ENCODE measurements at places on chromosomes 12 and 14.

DNA sequence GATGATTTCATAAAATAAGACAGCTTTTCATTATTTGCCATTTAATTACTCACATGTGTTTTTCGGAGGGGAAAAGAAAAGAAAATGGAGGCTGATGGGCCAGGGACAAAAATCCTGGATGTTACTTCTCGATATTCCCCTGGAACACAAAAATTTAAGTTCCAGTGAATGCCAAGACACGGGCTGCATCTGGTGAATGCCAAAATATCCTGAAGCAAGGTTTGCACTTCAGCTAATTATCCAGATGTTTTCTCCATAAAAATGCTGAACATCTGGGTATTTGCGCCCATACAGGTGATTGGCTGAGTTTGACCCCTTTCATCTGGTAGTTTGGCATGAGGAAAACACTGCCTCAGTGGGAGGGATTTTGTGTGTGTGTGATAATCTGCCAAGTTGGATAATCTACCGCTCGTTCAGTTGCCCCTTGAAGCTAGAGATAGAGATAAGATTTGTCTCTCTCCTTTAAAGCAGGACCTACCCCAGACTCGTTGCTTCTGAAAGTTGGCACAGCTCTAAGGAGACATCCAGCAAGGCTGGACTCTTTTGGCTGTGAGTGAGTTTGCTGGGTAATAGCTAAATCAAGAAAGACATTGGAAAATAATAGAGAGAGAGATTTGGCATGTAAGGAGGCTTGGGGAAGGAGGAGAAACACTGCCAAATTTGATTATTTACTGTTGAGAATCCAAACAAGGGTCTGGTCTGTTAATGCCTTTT lies 390.0 kb downstream of the EGLN3 start:
- DNase-seq, result no peak

DNA sequence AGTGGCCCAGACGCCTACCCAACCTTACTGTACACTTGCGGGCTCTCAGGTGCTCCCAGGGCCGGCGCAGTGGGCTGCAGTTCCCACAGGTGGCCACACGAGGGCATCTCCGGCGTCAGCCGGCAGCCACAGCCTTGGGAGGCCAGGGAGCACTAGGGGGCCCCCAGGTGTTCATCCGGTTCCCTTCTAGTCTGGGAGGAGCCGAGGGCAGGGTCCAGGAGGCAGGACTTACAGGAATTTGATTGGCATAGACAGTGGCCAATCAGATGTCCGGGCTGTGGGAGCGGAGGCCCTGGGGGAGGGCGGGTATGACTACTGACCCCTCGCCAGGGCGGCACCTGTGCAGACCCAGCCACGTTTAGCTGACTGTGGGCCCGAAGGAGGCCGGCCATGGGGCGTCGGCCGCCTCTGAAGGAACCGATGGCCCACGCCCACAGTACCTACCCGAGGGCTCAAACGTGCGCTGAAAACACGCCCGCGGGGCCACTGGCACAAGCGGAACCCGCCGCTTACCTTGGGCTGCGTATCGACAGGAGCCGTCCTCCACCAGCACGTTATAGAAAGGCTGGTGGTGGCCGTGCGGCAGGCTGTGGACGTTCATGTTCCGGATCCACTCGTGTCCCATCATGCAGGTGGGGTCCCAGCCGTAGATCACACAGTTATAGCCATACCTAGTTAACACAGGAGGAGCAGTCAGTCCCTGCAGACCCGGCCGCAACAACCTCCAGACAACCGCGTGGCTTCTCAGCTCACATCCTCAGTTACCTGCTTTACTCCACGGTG lies 34.8 kb downstream of the FBXO21 start:
- peak; percentile 38 for DNase-seq

- DNase-seq, result no peak
Measured at GRCh38 chr14:43591776-43592175, 915.3 kb downstream of the FSCB start.

DNA sequence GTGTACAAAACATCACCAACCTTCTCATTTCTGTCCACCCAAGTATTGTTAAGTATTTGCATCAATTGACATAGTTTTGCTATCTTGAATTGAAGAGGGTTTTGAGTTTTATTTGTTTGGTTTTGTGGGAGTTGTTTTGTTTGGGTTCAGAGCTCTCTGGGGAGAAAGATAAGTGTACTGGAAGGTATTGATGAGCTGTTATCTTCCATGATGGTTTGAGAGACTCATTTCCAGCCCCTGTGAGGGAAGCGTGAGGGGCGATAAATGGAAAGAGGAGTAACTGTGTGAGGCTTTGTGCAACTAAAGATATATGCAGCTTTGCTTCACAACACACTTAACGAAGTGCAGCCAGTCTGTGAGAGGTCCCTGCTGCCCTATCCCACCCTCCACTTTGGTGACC lies 15.7 kb upstream of the CIPC start:
- no peak for DNase-seq

GRCh38 chr12:50606675-50607375 lies 102.0 kb downstream of the DIP2B start:
- DNase-seq, result no peak

DNA sequence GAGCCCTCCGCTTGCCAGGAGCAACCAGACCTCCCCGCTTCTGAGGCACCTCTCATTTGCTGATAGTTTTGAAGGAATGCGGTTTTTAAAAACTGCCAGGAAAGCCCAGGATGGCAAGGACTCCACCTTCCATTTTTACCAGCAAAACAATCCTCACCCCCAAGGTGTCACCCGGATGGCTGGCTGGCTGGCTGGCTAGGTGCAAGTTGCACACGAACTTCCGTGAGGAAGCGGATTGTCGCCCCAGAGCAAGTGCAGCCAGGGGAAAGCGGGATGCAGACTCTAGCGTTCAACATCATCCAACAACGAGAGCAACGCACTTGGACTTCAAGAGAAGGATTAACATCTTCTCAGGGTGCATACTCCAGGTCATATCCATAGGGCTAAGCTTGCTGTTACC lies 125.4 kb downstream of the RIMBP2 start:
- DNase-seq, result no peak

Measured in NCI-H2029 (cell line).